HT-29 (cell line): ENCODE measurements at places on chromosomes 6 and 20. TPM values are rescaled to one million over a fixed set of nuclear protein-coding genes. Genes with fewer than 3 reads are reported as not detected.

Gene CD109
- total RNA-seq, result not detected in 2 replicates

Gene PRPF6
- 102 and 110 TPM in 2 replicates for total RNA-seq

Gene STX7
- 16.1 and 20.9 TPM in 2 replicates for total RNA-seq

Gene KHDC1L
- total RNA-seq, result not detected in 2 replicates
